ENCODE measurements at places on chromosomes 5 and 9.

DNA sequence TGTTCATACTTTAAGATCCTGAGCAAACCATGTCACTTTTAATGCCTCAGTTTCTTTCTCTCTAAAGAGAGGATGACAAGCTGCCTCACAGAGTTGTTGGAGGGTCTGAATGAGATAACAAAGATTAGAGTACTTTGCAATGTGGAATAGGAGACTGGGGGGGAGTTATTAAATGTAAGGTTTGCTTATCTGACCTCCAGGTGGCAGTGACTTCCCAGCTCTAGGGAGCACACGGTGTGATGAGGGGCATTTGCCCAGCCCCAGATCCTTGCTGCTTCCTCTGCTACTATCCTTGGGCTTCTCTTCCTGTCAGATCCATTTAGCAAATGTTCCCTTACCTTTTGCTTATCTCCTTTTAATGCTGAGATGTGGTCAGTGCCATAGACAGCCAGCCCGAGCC, 30.7 kb downstream of the ENHO start:
- DNase-seq = no peak

GRCh38 chr9:89388084-89388867, 70.0 kb downstream of the SECISBP2 start:
- no peak for DNase-seq

GRCh38 chr5:168424594-168425323, 61.5 kb upstream of the RARS1 start:
- no peak for DNase-seq

GRCh38 chr5:178380541-178381074, 148.0 kb upstream of the PHYKPL start:
- DNase-seq = no peak

- DNase-seq = no peak
Observed at GRCh38 chr5:31726952-31727351, 88.0 kb downstream of the PDZD2 start.

DNA sequence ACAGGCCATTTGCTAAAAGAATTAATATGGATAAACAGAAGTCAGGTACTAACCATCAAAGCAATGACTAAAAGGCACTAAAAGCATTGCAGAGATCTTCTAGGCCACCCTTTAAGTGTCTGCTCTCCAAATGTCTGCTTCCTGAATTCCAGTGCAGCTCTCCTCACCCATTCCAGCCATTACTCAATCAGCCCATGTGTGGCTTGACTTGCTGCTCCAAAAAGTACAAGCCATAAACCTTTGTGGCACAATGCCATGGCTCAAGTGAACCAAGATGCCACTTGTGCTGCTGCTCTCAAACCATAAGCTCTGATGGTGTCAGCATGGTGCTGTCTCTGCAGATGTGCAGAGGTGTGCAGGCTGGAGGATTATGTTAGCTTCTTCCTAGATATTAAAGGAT, 290.2 kb upstream of the POU5F2 start:
- DNase-seq = no peak

Data from activated T-cell treated with anti-CD3 and anti-CD28 coated beads for 4 hours (primary cell).